ENCODE measurements at places on chromosomes 1 and 21. TPM values are rescaled to one million over a fixed set of nuclear protein-coding genes. Genes with fewer than 3 reads are reported as not detected.

The FCGR2B gene
- 1.9 TPM for total RNA-seq

The LRP8 gene
- 130 TPM for total RNA-seq

The LAMTOR5 gene
- total RNA-seq, result 86.6 TPM

The PROK1 gene
- 10.7 TPM for total RNA-seq

The GREM2 gene
- 1.6 TPM for total RNA-seq

The OR2AK2 gene
- total RNA-seq, result not detected

The FAM151A gene
- not detected for total RNA-seq

DNA sequence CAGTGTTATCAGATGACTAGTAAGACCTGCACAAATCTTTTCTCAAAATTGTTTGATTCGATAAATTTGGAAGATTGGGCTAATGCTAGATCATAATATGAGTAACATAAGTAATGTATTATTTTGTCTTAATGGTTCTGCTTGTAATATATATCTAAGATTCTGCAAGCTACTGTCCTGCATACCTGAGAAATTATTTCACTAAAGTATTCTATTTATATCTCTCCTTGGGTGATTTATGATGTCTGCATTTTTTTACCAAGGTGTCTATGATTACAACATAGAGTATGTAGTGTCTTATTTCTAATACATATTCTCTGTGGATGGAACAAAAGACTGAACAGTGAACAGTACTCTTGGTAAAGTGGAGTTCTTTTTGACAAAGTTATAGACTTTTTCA lies 166.6 kb downstream of the CLEC20A start:
- DNase-seq, result no peak

GRCh38 chr1:12148160-12148957 lies 18.4 kb upstream of the TNFRSF1B start:
- DNase-seq, result no peak

DNA sequence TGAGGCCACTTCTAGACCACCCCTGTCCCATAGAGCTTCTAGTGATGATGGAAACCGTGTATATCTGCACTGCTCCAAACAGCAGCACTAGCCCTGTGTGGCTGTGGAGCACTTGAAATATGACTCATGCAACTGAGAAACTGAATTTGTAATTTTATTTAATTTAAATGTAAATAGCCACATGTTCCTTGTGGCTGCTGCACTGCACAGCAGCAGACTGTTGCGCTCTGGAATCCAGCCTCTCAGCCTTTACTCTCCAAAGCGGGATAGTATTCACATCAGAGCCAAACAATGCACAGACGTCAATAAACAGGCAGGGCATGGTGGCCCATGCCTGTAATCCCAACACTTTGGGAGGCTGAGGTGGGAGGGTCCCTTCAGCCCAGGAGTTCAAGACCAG lies 12.0 kb downstream of the CAPN2 start:
- DNase-seq, result no peak

- no peak for DNase-seq
Measured at GRCh38 chr1:224815647-224816046, 113.8 kb upstream of the DNAH14 start.

DNA sequence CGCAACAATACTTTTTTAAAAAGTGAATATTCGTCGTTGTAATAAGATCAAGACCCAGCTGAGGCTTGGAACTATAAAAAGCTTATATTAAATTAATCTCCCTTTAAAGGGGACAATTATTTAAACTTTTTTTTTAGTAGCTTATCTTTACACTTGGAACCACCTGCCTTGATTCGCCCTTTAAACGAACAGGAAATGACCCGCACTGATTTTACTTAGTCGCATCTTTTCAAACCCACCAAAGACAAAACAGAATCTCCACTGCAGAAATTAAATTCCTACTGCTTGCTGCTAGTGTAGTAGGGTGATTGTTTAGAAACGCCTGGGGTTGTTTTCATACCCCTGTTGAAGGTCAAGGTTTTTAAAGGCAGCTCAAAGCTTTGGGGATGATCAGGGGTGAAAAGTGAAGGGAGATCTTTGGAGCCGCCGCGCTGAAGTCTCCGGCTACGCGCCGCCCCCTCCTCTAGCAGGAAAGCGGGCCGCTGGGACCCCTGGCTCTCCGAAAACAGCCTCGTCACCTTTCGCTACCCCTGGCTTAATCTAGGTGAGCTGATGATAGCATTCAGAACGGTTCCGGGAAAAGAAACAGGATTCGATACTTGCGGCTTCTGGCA lies 163.4 kb downstream of the RUNX1 start:
- DNase-seq, result no peak

- no peak for DNase-seq
Measured at GRCh38 chr1:47752559-47752958, 244.6 kb downstream of the TRABD2B start.

DNA sequence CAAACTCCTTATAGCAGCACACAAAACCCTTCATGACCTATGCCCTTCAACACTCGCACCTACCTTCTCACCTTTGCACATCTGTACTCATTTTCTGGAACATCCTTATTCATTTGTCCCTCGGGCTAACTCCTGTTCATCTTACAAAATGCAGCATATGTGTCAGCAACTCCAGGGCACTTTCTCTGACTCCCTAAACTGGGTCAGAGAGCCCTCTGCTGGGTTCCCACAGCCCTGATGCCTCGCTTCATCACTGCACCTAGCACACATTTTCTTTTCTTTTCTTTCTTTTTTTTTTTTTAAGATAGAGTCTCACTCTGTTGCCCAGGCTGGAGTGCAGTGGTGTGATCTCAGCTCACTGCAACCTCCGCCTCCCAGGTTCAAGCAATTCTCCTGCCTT lies 54.0 kb downstream of the RAB3B start:
- DNase-seq, result no peak

DNA sequence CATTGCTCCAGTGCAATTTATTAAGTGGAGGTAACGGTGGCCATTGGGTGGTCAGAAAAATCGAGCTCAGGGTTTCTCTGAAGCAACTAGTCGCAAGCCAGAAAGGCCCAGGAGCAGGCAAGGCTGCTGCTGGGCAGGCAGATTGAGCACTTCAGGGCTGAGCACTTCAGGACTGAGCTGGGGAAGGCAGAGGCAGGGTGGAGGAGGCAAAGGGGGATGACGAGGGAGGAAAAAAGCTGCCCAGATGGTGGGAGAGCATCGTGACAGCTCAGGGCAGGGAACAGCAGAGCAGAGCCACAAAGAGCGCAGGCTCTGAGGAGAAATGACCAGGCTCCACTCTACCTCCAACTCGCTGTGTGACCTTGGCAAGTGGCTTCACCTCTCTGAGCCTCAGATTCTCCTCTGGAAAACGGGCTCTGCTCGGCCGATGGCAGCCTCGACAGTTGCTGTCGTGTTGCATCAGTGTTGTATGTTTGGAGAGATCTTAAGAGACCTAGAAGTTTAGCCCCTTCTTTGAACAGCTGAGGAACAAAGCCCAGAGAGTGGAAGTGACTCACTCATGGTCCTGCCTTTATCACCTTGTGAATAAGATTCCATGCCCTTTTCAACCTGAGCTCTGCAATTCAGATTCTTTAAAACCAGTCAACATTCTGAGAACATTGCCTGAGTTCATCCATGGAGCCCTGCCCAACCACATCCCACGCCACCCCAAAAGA lies 141.4 kb downstream of the SYF2 start:
- DNase-seq, result no peak

- no peak for DNase-seq
Measured at GRCh38 chr1:40341491-40342380, 24.6 kb upstream of the COL9A2 start.

- no peak for DNase-seq
Measured at GRCh38 chr1:214282630-214283242, 1.8 kb downstream of the SMYD2 start.

DNA sequence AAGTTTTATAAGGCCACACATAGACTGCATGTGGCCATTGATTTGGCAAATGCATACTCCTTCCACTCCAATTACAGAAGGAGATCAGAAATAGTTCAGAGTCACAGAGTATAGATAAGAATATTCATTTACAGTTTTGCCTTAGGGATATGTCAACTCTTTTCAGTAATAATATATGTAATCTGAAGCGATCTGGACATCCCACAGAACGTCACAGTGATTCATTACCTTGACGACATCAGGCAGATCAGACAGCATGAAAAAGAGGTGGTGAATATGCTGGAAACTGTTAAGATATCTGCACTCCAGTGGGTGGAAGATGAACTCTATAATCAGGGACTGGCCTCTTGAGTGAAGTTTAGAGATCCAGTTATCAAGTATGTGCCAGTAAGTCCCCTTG lies 240.4 kb downstream of the DPYD start:
- no peak for DNase-seq

GRCh38 chr1:230744382-230744781 lies 2.8 kb upstream of the CAPN9 start:
- DNase-seq, result no peak

DNA sequence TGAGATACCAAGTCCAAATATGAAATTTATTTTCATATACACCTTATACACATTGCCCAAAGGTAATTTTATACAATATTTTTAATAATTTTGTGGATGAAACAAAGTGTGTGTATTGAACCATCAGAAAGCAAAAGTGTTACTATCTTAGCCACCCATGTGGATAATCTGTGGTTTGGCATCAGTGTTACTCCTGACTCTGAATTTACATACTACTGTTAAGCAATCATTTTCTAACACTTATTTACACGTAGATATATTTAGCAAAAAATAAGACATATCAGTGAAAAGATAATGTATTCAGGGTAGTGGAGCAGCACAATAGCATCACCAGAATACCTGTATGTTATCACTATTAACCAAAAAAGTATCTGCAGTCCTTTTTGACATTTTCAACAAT lies 23.8 kb downstream of the DENND2D start:
- no peak for DNase-seq

DNA sequence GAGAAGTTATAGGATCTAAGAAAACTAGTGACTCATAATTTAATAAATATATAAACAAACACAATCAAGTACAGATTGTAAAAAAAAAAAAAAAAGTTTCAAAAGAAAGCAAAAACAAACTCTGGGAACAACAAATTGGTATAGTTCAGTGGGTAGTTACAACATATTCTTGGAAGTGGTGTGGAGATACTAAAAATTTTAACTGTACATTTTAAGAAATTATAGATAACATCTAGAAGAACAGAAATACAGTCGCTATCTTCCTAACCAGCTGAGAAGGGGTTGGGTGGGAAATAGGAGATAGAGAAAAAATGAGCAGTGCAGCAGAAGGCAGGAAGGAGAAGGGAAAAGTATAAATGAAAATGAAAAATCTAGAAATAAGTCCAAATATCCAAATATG lies 70.5 kb downstream of the LRRC8C start:
- no peak for DNase-seq

- no peak for DNase-seq
Measured at GRCh38 chr1:21537932-21538630, 28.9 kb downstream of the ALPL start.

DNA sequence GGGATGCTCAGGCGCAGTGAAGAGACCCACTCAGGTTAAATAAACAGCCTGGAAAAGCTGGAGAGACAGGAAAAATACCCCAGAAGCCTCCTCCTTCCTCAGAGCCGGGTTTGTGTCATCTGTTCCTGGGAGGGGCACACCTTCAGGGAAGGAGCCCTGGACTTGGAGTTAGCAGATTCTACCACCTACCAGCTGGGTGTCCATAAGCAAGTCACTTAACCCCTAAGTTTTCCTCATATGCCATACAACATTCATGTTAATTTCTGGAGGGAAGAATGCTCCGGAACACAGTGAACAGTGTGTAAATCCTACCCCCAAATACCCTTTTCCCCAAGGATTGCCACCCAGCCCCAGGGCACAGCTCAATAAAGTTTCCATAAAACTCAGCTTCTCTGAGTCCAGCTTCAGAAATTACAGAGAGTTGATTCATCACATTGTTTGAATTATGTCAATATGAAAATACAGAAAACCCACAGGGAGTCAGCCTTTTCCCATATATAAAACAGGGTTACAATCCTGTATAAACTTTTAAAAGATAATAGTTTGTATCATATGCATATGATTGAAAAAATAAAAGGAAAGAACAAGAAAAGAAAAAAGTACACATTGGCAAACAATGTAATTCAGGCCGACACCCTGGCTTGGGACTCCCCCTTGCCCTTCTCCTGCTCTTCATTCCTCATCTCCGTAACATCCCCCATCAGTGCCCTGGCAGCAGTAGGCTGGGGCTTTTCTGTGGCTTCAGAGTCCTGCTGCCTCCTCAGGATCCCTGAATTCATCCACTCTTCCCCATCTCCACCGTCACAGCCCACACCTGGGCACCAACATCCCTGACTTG lies 291.8 kb upstream of the USP24 start:
- no peak for DNase-seq

- no peak for DNase-seq
Measured at GRCh38 chr1:92503926-92504285, 17.2 kb upstream of the GFI1 start.

GRCh38 chr1:166999500-167000055 lies 10.5 kb downstream of the MAEL start:
- no peak for DNase-seq

GRCh38 chr1:50699795-50700194 lies 260.3 kb downstream of the FAF1 start:
- DNase-seq, result no peak

GRCh38 chr1:55836086-55836485 lies 620.9 kb upstream of the USP24 start:
- DNase-seq, result no peak

DNA sequence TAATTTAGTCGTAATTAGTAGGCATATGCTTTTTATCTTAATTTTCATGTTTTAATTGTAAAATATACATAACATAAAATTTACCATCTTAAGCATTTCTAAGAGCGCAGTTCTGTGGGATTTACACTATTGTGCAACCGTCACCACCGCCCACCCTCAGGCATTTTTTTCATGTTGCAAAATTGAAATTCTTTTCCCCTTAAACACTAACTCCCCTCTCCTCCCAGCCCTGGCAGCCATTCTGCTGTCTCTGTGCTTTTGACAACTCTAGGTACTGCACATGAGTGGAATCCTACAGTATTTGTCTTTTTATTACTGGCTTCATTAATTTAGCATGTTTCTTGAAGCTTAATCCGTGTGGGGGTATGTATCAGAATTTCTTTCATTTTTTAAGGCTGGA lies 7.8 kb downstream of the PIK3CD start:
- no peak for DNase-seq

- no peak for DNase-seq
Measured at GRCh38 chr1:39623053-39623452, 16.4 kb downstream of the HEYL start.

DNA sequence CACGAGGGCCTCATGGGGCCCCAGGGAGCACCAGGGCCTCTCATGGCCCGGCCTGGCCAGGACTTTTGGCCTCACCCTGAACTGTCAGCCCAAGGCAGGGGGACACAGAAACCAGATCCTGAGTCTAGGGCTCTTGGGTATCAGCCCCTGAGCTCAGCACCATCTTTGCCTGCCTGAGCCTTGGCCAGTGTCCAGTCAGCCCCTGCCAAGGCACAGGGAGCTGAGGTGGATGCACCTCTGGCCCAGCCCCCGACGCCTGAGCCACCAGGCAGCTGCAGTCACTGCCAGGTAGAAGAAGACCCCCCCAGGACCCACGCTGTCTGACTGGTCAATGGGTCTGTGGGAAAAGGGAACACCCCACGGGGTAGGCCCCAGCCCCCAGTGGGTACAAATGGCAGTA lies 25.3 kb downstream of the CDCA8 start:
- no peak for DNase-seq

DNA sequence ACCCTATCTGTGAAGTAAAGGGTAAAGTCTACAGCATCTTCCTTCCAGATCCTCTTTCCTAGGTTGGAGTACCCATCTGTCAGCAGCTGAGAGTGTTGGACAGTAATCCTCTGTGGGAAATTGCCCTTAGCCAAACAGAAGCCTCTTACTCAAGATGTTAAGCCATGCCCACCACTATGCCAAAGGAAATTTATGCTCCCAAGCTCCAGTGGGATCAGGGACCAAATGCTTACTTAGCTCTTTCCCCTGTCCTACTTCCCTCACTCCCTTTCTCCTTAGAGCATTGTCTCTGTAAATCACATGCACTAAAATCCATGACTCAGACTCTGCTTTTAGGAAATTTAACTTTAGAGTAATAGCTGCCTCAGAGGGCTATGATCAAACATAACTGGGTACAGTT lies 254.0 kb downstream of the BRINP2 start:
- DNase-seq, result no peak

All from prostate gland (tissue), 2 donors.